Activated T-helper 17 cell treated with anti-CD3 and anti-CD28 coated beads, Interleukin-2, amount 50 U/mL, for 72 hours (primary cell): ENCODE measurements at places on chromosomes 1 and 21.

DNA sequence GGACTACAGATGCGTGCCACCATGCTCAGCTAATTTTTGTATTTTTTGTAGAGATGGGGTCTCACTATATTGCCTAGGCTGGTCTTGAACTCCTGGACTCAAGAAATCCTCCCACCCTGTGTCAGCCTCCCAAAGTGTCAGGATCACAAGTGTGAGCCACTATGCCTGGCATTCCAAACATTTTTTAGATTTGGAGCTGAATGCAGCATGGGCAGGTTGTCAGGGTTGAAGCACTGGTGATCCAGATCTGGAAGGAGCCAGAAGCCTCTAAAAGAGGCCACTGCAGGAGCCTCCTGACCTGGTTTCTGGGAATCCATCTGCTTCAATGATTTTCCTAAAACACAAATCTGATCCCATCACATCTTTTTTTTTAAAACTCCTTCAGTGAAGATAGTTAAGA, 1.8 kb upstream of the CTPS1 start:
- H3K27ac ChIP-seq: no peak overlapping the region
- no peak overlapping the region for H3K4me3 ChIP-seq
- H3K4me1 ChIP-seq: peaks cover 15% of the 10 kb centered on the region
- H3K27me3 ChIP-seq: no peaks in the 10 kb centered on the region
- H3K36me3 ChIP-seq: peaks cover 24% of the 10 kb centered on the region

- H3K27ac ChIP-seq: no peak overlapping the region
- H3K27me3 ChIP-seq: no peaks in the 10 kb centered on the region
- no peak overlapping the region for H3K4me3 ChIP-seq
- no peaks in the 10 kb centered on the region for H3K36me3 ChIP-seq
- H3K4me1 ChIP-seq: no peaks in the 10 kb centered on the region
Observed at GRCh38 chr1:214850432-214851050, 232.0 kb upstream of the KCNK2 start.

DNA sequence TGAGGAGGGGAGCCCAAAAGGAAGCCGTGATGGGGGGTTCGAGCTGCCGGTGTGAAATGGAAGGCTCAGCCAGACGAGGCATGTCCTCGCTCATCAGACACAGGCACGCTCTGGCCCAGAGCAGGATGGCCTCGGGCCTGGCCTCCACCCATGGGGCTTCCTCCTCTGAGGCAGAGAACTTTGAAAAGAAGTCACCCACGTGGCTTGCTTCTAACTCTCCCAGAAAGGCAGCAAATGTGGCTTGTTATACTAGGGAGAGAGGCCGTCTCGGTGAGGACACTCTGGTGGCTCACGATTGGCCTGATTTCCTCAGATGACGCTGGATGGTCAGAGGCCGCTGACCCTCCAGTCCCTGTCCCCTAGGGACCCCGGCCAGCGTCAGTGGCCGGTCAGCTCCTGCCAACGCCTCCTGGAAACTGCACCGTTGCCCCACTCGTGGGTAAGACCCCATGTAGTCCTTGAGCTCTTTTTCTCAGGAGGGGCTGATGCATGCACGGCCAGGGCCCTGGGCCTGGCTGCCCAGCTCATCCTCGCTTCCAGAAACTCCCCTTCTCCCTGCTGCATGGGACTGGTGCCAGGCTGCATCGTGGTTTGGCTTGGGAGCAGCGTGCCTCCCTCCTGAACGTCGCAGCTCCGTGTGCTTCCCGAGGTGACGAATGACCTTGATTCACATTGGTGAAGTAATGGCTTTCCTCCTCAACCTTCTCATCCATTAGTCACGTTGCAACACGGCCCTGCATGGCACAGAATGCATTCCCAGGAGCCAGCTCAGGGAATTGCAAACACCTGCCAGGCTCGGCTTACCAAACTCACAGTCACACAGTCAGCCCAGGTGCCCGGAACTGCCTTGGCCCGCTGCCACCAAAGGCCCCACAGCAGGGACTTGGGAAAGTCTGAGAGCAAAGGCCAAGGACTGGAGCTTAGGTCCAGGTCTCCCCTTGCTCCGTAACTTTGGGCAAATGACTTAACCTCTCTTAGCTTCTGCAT, 58.8 kb downstream of the TOMM20 start:
- no peak overlapping the region for H3K27ac ChIP-seq
- no peak for ATAC-seq
- peaks cover 21% of the 10 kb centered on the region for H3K4me1 ChIP-seq
- H3K4me3 ChIP-seq: no peak overlapping the region

GRCh38 chr1:37483785-37484184, 9.4 kb downstream of the ZC3H12A start:
- ATAC-seq: no peak
- peaks cover 25% of the 10 kb centered on the region for H3K4me1 ChIP-seq
- no peak overlapping the region for H3K4me3 ChIP-seq
- H3K36me3 ChIP-seq: peaks cover 75% of the 10 kb centered on the region
- H3K27me3 ChIP-seq: no peaks in the 10 kb centered on the region

- H3K27ac ChIP-seq: no peak overlapping the region
- H3K36me3 ChIP-seq: no peaks in the 10 kb centered on the region
- H3K4me3 ChIP-seq: no peak overlapping the region
- peaks cover 7% of the 10 kb centered on the region for H3K4me1 ChIP-seq
- ATAC-seq: no peak
- H3K27me3 ChIP-seq: no peaks in the 10 kb centered on the region
Observed at GRCh38 chr1:229266274-229266673, 4.6 kb upstream of the RAB4A start.

DNA sequence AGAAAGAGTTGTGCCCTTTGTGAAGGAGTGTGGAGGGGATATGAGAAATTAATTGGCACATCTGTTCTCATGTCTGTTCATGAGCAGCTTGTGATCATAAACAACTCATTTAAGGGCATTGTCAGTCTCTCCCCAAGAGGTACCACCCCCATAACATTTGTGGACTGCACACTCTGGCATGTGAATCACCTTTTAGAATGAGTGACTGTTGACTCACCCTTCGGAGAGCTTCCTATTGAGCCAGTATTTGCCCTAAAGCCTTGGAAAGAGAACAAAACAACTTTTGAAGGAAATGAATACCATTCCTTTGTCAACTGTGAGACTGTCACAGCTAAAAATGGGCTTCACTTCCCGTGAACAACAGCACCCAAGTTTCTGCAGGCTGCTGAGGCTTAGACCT, 27.5 kb upstream of the MYSM1 start:
- H3K4me3 ChIP-seq: peak overlapping the region; percentile 40
- no peaks in the 10 kb centered on the region for H3K27me3 ChIP-seq
- peaks cover 8% of the 10 kb centered on the region for H3K4me1 ChIP-seq
- no peak overlapping the region for H3K27ac ChIP-seq
- H3K36me3 ChIP-seq: no peaks in the 10 kb centered on the region

DNA sequence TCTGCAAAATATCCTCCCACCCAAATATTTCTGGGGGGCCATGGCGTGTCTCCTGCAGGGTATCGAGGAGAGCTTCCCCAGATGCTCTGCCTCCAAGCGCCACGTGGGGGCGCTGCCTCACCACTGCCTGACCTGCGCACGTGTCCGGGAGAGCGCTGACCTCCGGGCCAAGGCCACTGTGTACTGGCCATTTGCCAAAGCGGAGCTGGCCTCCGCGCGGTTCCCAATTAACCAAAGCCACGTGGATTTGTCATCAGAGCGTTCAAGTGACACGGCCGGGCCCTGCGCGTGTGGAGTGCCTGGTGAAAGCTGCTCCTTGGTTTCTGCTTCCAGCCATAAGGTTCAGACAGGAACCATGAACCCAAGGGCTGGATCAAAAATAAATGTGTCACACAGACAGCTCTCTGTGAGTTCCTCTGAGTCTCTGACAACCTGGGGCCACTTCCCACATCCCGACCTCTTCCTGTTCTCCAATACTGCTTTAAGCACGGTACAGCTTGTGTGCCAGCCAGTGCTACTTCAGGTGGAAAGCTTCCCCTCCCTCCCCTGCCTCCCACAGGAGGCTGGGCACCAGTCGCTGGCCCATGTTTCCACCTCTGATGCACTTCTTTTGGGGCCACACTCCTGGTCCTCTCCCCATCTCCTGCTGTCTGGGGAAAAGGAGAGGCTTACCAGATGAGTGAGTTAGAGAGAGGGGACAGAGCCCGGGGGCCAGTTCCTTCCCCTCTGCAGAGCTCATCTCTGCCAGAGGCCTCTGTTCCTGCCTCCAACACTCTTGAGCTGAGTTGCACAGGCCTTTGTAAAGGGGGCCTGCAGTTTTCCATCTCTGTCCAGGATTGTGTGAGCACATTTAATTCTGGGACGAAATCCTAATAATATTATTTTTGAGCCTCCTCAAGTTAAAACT, 26.1 kb downstream of the ZP4 start:
- ATAC-seq: peak; percentile 40
- peaks cover 6% of the 10 kb centered on the region for H3K27me3 ChIP-seq
- no peak overlapping the region for H3K27ac ChIP-seq
- H3K4me3 ChIP-seq: no peak overlapping the region
- no peaks in the 10 kb centered on the region for H3K36me3 ChIP-seq

DNA sequence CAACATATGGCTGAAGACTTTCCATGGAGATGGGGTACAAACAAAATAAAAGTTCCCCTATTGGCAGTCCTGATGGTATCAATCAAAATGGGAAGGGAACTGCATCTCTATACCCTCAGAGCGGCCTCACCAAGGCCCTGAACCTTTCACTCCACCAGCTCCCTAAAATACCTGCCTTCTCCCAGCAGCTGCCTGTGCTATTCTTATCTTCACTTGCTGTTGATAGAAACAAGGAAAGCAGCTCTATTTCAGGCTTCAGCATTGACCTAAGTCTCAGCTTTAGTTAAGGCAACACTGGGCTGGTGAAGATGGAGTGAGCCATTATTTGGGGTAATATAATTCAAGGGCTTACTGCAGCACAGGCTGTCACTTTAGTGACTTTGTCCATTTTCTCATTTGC, 21.7 kb upstream of the PIGC start:
- no peak overlapping the region for H3K4me3 ChIP-seq
- no peaks in the 10 kb centered on the region for H3K4me1 ChIP-seq
- no peak overlapping the region for H3K27ac ChIP-seq
- peaks cover 8% of the 10 kb centered on the region for H3K27me3 ChIP-seq

DNA sequence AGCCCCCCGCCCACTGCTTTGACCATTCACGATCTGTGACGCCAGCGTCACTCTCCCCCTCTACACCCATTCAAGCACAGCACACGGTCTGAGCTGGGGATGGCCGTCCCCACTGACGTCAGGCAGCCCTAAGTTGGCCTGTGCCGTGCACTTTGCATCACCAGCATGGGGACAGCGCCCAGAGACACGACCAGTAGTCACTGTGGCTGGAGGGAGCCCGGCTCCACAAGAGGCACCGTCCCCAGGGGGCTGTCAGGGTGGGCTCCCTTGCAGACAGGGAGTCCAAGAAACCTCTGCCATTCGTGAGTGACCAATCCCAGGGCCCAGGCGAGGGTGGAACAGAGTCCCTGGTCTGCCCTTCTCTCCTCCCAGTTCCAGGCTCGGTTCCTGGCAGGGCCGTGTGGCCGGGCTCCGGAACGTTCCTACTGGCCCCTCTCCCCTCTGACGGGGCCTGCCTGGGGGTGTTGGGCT, 2.3 kb downstream of the KRTAP10-8 start:
- no peaks in the 10 kb centered on the region for H3K36me3 ChIP-seq
- H3K27ac ChIP-seq: no peak overlapping the region
- H3K27me3 ChIP-seq: no peaks in the 10 kb centered on the region
- peaks cover 9% of the 10 kb centered on the region for H3K4me1 ChIP-seq

DNA sequence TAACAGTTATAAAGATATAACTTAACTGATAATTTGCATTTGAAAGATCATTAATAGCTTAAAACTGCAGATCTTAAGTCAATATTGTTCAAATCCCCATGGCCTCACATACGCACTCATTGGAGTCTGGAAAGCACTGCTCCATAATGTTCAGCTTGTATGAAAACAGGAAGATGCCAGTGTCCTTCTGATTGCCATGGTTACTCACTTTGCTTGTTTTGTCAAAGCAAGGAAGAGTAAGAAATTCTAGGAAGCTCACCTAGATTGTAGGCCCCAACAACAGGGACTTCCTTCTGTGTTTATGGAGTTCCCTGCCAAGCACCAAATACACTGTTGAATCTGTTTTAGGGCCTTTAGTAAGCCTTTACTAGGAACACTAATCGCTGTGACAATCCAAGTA, 10.9 kb downstream of the GAS5 start:
- H3K27me3 ChIP-seq: no peaks in the 10 kb centered on the region
- no peak for ATAC-seq
- no peak overlapping the region for H3K27ac ChIP-seq
- H3K4me1 ChIP-seq: no peaks in the 10 kb centered on the region

- no peak for ATAC-seq
- H3K27ac ChIP-seq: no peak overlapping the region
- H3K27me3 ChIP-seq: peaks cover 24% of the 10 kb centered on the region
- no peak overlapping the region for H3K4me3 ChIP-seq
Observed at GRCh38 chr1:14039582-14040430, 339.8 kb downstream of the PRDM2 start.

DNA sequence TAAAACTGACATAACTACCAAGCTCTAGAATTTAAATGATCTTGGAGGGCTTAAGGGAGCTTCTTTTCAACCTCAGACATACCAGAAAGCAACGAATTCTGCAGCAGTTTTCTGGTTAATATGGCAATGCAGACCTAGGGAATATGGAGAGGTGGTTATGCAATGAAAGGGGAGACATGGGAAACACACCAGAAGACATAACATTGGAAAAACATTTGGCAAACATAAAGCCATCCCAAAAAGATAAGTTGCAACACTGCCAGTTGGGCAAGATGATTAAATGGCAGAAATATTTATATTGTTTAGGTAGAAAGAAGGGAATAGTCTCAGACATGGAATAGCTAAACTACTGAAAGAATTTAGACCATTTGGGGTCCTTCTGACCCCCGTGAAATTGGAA, 104.5 kb downstream of the KCNJ6 start:
- H3K27ac ChIP-seq: no peak overlapping the region
- peaks cover 22% of the 10 kb centered on the region for H3K27me3 ChIP-seq
- no peaks in the 10 kb centered on the region for H3K4me1 ChIP-seq
- H3K4me3 ChIP-seq: no peak overlapping the region
- H3K36me3 ChIP-seq: no peaks in the 10 kb centered on the region

DNA sequence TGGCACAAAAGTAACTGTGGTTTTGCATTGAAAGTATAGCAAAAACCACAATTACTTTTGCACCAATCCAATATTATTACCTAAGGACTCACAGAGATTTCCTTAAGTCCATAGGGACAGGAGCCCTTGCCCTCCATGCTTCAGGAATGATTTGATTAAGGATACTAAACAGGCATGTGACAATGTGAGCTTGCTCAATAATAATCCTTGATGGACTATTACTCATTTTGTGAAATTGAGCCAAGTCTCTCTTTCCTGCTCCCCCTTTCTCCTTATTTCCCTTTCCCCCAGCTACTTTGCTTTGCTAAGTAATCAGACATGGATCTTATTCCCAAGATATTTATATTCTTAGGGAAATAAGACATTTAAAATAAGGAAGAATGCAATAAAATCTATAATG, 21.6 kb upstream of the RGL1 start:
- no peak overlapping the region for H3K27ac ChIP-seq
- peaks cover 5% of the 10 kb centered on the region for H3K4me1 ChIP-seq
- no peak overlapping the region for H3K4me3 ChIP-seq
- no peaks in the 10 kb centered on the region for H3K36me3 ChIP-seq

- no peak overlapping the region for H3K4me3 ChIP-seq
- no peak for ATAC-seq
- H3K36me3 ChIP-seq: no peaks in the 10 kb centered on the region
- peaks cover 17% of the 10 kb centered on the region for H3K27me3 ChIP-seq
- H3K4me1 ChIP-seq: no peaks in the 10 kb centered on the region
Observed at GRCh38 chr1:115538579-115538978, 103.2 kb upstream of the VANGL1 start.
